ENCODE measurements at places on chromosomes 4 and X.

DNA sequence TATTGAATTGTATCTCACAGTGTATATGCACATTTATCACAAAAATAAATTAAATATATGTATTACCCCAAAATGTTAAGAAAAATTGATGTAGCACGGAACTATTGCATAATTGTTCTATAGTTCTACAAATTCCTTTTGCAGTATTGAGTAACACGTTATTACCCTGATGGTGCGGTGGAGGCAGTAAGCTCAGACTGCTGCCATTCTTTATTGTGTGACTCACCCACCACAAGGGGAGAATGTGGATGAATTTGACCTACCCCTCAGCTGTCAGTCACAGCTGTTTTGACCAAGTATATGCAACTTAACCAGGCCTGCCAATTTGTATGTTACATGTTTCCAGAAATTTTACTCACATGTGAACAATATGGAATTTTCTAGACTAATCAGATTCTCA, 506.6 kb downstream of the SH3BGRL start:
- no peak for DNase-seq

DNA sequence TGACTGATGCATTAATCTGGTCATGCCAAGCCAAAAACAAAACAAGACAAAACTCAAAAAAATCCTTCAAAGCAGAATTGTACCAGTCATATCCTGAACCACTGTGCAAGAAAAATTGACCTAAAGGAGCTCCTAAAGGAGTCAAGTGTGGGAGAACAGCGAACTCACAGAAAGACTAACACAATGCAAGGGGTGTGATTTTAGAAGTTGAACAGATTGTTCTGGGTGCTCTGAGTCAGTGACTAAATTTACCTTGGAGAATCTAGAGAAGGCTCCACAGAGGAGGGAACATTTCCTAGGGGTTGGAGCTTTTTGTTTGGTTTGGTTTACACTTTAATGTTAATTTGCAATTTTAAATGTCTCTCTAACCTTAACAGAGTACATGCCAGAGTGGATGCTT, 48.9 kb upstream of the PHF8 start:
- DNase-seq, result no peak

DNA sequence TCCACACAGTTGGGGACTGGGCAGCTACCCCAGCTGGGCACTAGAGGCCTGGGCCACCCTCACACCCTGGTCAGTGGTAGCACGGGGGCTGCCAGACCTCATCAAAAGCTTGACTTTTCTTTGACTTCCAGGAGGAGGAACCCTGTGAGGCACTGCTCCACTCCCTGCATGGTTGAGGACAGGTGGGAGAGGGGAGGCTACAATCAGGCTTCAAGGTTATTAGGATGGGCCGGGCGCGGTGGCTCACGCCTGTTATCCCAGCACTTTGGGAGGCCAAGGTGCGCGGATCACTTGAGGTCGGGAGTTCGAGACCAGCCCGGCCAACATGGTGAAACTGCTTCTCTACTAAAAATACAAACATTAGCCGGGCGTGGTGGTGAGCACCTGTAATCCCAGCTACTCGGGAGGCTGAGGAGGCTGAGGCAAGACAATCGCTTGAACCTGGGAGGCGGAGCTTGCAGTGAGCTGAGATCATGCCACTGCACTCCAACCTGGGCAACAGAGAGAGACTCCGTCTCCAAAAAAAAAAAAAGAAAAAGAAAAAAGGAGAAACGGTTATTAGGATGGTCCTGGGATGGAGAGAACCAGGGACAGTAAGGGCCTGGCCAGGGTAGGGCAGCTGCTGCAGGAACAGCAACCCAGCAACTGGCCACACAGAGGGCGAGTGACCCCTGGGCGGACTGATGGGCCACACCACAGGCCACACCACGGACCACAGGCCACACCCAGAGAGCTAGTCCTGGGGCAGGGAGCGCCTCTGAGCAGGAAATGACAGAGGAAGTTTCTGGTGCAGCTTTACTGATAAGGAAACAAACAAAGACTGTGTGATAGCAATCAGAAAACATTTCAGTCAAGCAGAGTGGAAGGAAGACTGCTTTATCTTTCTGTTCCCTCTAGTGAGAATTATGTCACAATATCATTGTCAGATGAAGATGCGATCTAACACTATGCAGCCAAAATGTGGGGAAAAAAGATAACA, 20.5 kb upstream of the OPN1LW start:
- no peak for DNase-seq

DNA sequence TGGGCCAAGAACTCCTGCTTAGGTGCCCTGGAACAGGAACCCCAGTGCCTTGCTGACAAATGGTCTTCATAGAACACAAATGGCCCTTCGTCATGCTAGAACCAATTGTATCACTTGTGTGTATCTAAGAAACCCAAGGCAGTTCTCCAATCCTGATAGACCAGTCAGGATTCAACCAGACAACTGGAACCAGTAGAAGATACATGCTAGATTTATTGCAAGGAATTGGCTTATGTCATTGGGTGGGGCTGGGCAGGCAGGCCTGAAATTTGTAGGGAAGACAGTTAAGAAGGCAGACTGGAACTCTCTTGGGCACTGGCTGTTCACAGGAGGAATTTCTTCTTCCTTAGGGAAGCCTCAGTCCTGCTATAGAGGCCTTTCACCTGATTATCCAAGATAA, 17.0 kb upstream of the TBL1X start:
- DNase-seq, result no peak

- no peak for DNase-seq
These were observed 350.4 kb downstream of the FSTL5 start for GRCh38 chr4:161813389-161813788.

DNA sequence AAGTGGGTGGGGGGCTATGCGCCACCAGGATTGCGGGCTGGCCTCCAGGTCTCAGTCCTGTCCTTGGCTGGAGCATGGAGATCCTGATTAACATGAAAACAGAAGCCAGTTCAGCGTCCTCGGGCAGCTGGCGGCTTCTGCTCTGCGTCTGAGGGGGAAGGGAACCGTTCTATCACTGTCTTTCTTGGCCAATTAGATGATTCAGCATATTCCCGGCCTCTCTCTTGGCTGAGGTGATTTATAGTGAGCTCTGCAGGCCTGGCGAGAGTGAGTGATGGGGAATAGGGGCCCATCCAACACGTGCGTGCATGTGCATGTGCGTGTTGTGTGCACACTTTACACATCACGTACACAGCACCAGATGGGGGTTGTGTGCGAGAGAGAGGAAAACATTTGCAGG, 145.8 kb upstream of the ATP6AP2 start:
- DNase-seq, result no peak

DNA sequence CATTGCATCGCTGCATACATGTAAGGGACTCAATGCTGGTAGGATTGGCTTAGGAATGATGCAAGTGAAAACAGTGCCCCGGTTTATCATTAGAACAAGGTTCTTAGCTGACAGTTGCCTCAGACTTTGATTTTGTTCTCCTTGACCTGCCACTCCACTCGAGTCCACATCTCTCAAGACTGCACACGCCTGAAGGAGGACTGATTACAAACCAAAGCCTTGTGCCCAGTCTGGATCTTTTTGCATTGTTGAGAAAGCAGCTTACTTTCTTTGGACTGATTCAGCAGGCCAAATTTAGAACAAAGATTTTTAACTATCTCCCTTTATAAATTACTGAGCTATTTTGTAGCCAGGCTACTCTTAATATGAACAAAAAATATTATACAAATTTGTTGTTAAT, 125.6 kb downstream of the PTTG2 start:
- DNase-seq, result no peak

- DNase-seq, result no peak
These were observed 28.1 kb upstream of the HPSE start for GRCh38 chr4:83362492-83363329.

GRCh38 chr4:84263415-84263814, 235.7 kb downstream of the NKX6-1 start:
- no peak for DNase-seq

GRCh38 chr4:156983366-156983765, 11.8 kb upstream of the PDGFC start:
- no peak for DNase-seq

DNA sequence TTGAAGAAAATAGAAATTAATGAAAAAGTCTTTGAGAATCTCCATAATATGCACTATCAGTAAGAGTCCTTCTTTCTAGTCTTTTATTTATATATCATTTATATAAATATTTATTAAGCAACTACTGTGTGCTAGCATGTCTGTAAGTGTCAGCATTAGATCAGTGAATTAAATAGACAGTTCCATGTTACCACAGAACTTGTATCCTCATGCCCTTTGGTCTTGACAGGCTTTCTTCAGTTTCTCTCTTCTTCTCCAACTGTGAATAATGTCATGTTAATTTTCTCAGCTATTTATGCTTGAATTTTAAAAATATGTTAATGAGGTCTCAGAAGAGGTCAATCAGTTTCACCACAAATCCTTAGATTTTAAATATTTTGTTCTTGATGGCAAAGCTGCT, 389.6 kb upstream of the TRAM1L1 start:
- DNase-seq, result no peak

DNA sequence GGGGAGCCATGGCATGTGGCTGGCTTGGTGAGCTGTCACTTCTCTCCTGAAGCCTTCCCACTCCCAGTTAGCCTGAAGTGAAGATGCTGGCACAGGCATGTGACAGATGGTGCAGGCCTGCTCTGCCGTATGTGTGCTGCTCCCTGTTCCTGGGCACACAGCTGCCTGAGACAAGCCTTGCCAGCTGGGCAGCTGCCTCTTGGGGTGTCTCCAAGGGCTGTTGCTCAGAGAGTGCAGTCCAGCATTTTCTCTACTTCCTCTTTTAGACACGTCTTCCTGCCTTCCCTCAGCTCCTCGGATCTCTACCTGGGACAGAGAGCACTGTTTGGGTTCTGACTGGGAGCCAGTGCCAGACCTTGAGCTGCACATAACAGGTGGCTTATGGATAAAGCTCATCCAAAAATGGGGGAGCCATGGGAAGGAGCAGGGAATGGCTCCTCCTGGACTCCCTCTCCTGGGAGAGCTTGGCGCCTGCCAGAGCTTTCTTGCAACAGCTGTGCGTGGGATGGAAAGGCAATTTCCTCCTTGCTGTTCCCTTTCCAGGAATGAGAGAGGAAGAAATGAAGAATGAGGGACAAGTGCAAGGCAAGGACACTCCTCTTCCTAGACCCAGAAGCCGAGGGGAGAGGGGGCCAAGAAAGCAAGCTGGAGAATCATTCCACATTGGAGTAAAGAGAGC, 132.9 kb downstream of the MSL3 start:
- peak; percentile 93 for DNase-seq

DNA sequence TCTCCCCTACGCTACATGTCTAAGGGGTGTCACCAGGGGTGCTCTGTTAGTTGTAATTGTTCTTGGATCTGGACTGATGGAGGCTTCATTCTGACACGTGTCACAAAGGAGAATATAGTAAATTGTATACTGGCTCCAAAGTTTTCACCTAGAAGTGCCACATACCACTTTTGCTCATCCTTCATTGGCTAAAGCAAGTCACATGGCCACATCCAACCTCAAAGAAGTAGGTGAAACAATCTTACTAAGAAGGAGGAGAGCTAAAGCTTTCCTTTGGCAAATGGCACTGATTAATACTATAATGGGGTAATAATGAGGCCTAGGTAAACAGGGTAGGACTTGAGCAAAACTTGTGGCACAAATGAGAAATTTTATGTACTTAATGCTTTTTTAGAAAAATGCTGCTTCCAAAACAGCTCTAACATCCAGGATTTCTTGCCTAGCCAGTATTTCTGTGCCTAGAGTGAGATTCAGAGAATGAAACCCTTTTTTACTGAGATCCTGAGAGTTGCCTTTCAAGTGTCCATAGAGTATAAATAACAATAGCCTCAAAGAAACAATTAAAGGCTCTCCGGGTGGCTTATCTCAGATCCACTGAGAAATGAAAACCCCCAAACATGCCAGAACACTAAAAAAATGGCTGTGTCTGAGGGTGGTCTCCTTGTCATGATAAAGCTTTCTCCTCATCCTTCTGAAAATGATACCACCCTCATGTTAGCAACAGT, 34.7 kb downstream of the NHS start:
- no peak for DNase-seq

DNA sequence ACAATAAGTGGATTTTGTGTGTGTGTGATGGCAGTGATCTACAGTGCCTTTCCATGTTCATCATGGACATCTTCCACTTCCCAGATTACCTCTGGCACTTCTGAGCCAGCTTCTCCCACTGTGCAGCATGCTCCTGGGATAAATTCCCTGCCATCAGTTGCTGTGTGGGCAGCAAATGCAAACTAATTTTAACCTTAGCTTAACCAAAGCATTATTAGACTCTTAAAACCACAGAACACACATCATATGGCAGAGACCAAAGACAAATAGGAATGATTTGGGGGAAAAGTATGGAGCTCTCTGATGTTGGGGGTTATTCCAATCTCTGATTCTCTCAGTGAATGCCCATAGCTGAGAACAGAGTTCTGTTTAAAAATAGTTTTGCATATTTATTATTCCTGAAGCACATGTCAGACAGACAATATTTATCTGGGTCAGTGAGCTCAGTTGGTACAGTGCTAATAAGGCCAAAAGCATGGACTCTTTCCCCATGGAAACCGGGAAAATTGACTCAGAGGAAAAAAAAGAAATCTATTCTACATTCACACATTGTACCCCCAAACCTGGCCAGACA, 567.4 kb downstream of the IQCM start:
- no peak for DNase-seq

DNA sequence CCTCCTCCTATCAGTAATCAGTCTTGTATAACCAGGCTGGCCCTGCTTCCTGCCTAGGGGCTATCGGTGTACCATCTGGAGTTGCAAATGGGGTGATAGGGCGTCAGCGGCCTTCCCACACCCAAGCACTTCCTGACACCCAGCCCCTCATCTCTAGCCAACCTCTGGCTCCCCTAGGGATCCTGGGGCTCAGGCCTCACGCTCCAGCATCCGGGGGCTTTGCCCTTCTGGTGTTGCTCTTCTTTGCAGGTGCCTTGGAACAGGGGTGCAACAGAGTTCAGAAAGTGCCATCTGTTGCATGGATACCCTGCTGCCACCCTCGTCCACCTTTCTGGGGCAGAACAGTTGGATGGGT, 4.1 kb downstream of the IL9R start:
- no peak for DNase-seq

DNA sequence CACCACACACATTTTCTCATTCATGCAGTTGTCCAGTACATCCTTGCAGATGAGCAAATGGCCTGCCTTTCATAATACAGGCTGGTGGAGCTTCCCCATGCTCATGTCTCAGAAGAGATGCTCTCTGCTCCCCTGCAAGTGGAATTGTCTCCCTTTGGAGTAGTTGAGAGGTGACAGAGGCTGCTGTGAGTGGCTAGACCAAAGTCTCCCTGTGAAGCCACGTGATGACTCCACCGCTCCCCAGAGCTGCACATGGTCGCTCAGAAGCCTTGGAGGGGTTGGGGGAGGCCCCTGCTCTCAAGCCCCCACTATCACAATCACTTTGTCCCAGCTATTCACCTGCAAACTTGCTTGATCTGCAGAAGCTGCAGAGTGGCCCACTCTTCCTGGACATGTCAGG, 1.5 kb upstream of the GPR78 start:
- DNase-seq, result no peak

GRCh38 chr4:146033149-146033548, 94.5 kb upstream of the ZNF827 start:
- no peak for DNase-seq

GRCh38 chr4:147923854-147924253, 192.0 kb downstream of the ARHGAP10 start:
- no peak for DNase-seq

Data from NCI-H524 treated with DMSO at 0.1 percent for 48 hours (cell line).